NAMALWA (cell line): ENCODE measurements at places on chromosomes 2 and 18.

GRCh38 chr2:211367293-211367692 is 810.9 kb downstream of the CPS1 start:
- DNase-seq: no peak

- DNase-seq: no peak
Measured at GRCh38 chr18:68150961-68151360, 563.9 kb downstream of the TMX3 start.

GRCh38 chr2:170215021-170215420 is 37.1 kb downstream of the MYO3B start:
- DNase-seq: no peak

DNA sequence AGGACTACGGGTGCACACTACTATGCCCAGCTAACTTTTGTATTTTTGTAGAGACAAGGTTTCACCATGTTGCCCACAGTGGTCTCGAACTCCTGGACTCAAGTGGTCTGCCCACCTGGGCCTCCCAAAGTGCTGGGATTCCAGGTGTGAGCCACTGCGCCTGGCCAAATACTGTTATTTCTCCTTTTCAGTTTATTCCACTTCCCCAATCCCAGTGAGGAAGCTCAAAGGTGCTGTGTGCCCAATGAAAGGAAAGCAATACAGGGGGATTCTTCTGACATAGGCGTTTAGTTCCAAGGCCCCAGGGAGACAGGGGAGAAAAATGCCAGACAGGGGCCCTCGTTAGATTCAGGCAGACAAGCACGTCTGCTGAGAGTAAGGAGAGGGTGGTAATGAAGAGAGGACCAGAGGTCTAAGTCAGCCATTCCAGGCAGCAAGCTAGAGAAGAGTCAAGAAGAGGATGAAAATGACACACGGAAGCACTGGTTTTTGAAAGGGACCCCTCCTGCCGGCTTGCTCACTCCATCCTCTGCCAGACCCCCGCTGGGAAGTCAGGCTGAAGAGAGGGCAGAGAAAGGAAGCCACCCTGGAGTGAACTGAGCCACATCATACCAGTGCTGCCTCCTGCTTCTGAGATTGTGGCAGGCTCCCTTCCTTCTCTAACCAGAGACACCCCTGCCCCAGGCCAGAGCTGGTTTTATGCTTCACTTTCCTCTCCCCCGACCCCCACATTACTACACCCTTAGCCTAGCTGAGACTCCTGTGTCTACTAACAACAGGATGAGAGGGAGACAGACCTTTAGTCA is 6.7 kb downstream of the INO80C start:
- no peak for DNase-seq

- DNase-seq: no peak
Measured at GRCh38 chr2:239026711-239027361, 179.0 kb downstream of the TWIST2 start.

DNA sequence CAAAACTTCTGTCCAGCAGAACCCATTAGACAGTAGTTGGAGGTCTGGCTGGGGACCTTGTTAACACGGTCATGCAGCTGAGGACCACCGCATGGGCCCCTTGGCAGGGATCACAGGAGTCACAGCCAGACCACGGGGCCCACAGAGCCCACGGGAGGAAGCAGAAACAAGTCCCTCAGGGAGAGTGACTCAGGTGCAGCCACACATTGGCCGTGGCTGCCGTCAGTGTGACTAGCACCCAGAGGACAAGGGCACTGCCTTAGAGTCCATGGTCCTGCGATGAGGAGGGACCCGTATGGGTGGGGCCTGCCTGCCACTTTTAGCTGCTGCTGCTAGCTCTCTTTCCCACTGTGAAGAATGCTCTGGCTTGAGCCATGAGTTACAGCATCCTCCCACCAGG is 5.9 kb upstream of the RFX8 start:
- no peak for DNase-seq

DNA sequence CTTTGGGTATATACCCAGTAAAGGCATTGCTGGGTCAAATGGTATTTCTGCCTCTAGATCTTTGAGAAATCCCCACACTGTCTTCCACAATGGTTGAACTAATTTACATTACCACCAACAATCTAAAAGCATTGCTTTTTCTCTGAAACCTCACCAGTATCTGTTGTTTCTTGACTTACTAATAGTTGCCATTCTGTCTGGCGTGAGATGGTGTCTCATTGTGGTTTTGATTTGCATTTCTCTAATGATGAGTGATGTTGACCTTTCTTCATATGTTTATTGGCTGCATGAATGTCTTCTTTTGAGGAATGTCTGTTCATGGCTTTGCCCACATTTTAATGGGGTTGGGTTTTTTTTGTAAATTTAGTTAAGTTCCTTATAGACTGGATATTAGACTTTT is 382.6 kb upstream of the ZNF804A start:
- no peak for DNase-seq

- DNase-seq: no peak
Measured at GRCh38 chr18:33062834-33063364, 290.1 kb upstream of the KLHL14 start.

- no peak for DNase-seq
Measured at GRCh38 chr2:46029332-46029811, 267.8 kb upstream of the EPAS1 start.

GRCh38 chr2:42800981-42801380 is 8.6 kb upstream of the HAAO start:
- DNase-seq: no peak

- DNase-seq: no peak
Measured at GRCh38 chr2:120310136-120310535, 35.8 kb upstream of the INHBB start.

DNA sequence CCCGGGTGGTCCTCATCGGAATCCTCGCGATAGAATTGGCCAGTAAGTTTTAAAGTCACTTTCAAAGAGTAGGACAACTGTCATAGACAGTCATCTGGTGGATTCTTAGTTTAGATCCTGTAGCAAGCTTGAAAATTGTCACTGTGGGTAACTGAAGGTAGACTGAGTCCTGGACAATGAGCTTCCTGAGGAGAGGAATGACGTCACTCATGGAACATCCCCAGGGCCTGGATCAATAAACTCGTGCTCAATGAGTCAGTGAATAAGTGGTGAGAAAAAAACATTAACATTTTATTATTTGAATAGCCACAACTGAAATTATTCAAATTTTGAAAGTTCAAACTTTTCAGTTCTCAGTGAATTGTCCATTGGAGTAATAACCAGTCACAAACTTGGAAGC is 101.4 kb upstream of the CXCR4 start:
- DNase-seq: no peak

GRCh38 chr2:85401844-85402243 is 8.3 kb downstream of the CAPG start:
- DNase-seq: no peak

- DNase-seq: peak; percentile 15
Measured at GRCh38 chr2:45852450-45853150, 201.1 kb downstream of the PRKCE start.

DNA sequence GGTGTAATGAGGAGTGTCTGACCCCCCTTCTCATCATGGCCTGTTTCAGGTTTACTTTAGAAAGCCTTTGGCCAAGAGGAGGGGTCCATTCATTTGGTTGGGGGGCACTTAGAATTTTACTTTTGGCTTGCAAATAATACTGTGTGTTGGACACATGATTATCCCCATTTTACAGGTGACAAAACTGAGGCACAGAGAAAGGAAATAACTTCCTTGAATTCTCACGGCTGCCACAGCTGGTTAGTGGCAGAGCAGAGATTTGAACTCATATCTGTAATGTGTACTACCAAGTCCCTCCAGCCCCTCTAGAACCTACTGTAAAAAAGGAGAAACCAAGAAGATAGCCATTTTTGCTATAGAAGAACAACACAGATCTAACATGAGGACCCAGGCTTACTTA is 124.8 kb upstream of the NDUFV2 start:
- no peak for DNase-seq

- no peak for DNase-seq
Measured at GRCh38 chr2:69958480-69958879, 3.0 kb downstream of the ASPRV1 start.

DNA sequence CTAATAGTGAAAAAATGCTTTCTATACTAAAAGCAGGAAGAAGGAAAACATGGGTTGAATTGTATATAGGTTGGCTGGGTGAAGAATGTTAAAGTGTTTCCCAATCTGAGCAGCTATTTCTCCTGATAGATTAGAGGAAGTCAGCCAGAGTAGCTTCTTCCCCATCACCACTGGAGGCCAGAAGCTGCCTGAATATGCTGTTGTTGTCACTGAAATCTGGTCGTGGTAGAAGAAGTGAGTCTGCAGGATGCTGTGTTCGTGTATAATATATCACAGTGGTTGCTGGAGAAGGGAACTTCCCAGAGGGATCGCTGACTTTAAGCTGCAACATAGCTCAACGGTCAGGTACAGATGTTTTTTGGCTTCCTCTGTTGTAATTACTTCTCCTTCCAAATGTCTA is 247.5 kb upstream of the LRATD1 start:
- no peak for DNase-seq

GRCh38 chr18:56702946-56703345 is 51.8 kb downstream of the WDR7 start:
- peak; percentile 77 for DNase-seq

DNA sequence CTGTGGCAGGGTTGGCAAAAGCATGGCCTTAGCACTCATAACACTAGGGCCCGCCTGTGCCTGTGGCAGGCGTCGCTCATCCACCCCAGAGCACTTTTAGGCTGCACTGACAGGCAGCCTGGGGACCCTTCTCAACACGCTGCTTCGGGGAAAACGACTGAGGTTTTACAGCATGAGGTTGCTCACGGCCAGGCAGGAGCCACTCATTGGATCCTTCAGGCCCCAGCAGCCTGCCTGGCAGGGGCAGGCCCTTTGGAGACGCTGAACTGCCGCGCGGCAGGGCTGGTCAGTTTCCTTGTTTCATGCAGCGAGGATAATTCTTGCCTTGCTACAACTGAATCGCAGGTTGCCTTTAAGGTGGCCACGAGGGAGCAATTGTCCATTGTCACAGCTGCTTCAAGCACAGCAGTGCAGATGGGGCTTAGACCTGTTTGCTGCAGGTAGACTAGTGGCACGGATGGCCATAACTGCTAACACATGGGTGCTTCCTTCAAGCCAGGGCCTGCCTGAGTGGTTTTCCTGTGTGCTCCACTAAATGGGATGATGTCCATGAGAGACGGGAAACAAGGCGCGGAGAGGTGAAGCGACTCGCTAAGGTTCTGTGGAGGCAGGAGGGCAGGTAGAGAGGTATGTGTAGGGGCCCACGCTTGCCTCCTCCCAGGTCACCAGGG is 49.9 kb upstream of the HS6ST1 start:
- no peak for DNase-seq

DNA sequence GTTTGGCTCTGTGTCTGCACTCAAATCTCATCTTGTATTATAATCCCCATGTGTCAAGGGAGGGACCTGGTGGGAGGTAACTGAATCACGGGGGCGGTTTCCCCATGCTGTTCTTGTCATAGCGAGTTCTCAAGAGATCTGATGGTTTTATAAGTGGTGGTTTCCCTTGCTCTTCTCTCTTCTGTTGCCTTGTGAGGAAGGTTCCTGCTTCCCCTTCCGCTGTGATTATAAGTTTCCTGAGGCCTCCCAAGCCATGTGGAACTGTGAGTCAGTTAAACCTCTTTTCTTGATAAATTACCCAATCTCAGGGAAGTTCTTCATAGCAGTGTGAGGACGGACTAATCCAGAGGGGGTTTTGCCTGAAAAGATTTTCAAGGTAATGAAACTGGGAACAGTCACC is 245.4 kb downstream of the GALR1 start:
- no peak for DNase-seq

- no peak for DNase-seq
Measured at GRCh38 chr2:189300916-189301315, 121.4 kb upstream of the COL5A2 start.

DNA sequence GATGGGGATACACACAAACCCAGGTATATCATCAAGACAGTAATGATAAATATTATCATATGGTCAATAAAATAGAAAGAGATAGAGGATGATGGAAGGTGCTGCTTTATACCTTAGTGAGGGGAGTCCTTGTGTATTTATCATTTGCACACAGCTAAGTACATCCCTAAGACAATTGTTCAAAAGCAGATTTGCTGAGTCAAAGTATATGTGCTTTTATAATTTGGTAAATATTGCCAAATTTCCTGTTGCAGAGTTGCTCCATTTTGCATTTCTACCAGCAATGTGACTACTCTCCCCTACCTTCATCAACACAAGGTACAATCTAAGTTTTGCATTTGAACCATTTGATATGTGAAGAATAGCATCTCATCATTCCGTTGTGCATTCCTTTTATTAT is 22.6 kb upstream of the PLEK start:
- no peak for DNase-seq

DNA sequence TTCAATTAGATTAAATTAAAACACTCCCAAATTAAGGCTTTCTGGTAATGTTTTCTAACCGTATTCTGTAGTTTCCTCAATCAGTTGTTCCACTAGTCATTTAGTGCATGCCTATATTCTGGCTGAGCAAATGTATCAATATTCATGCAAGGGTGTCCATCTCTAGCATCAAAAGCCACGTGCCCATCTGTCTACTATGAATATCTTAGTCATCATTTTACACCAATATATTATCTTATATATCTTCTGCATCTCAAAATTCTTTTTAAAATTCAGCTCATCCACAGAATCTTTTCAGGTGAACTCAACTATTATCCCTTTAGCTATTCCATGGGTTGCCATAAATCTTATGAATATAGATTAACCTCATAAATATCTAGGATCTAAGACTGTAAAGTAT is 488.2 kb downstream of the PARD3B start:
- no peak for DNase-seq

DNA sequence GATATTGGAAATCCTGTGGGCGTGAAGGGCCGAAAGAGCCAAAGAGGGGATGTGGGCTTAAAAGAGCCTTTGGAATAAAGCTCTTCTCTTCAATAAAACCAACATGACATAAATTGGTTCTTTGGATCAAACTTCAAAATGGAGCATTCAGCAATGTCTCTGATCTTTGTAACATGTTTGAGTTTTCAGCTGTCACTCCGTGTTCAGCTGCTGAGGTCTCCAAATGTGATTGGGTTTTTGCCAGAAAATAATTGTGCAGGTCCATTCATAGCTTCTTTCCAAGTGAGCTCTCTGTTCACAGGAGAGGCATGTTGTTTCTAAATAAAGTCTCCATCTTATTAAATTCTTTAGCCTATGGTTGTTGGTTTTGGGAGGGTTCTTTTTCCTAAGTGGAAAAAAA is 127.6 kb upstream of the CCDC68 start:
- no peak for DNase-seq

DNA sequence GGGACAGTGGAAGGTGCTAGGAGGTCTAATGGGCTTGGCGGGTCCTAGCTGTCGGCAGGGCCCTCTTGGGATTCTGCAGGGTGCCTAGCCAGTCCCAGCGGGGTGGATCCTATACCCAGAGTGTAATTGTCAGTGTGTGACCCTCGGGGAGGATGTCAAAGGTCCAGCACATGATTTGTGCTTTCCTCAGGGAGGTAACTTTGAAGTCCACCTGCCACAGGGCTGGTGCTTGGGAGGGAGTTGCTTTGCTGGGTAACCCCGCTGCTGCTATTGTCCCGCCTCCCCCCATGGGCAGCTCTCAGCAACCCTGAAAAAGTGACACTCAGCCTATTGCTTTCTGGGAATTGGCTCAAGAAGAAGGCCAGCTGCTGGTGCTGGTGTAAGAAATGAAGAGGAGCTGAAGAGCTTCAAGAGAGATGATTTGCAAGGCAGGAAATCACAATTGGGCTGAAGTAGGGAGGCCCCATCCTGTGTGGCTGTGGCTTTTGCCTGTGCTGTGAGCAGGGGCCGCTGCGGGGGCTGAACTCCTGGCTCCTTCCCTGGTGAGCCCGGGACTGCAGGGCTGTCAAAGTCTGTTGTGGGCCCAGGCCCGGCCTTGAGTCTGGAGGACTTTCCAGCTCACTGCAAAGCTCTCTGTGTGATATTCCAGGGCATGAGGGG is 36.4 kb downstream of the EMILIN2 start:
- DNase-seq: peak; percentile 12

- DNase-seq: no peak
Measured at GRCh38 chr2:9329497-9329896, 93.8 kb downstream of the ITGB1BP1 start.
